Heart left ventricle (tissue), 16 donors: ENCODE measurements at places on chromosomes 2 and 18. TPM values are rescaled to one million over a fixed set of nuclear protein-coding genes. Genes with fewer than 3 reads are reported as not detected.

DNA sequence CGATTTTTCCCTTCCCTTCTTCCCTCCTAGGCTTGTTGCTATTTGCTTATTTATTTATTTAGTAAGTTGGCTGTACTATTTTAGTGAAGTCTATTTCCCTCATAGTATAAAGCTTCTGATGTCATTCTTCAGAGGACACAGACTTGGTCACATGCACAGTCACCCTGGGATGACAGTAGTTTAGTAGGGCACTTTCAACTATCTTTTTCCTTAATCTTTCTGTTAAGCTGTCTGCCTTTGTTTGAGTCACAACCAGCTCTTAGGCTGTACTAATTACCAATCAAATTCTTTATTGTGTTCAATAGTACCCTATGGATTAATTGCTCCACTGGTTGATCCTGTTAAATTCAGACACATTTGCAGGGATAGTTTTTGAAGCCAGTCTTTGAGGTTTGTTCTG lies 26.9 kb upstream of the RAB31 start:
- no peak for DNase-seq

The SAG gene
- 1.4 TPM for total RNA-seq

The BBS5 gene
- total RNA-seq: 6.7 TPM

- DNase-seq: no peak
Measured at GRCh38 chr2:25740810-25741381, 67.5 kb upstream of the DTNB start.

The SCLY gene
- total RNA-seq: 12.7 TPM

The KLHL29 gene
- total RNA-seq: 0.74 TPM
